ENCODE measurements at places on chromosomes 3 and 15. TPM values are rescaled to one million over a fixed set of nuclear protein-coding genes. Genes with fewer than 3 reads are reported as not detected.

The ST8SIA2 gene
- polyA plus RNA-seq, result 3.0 TPM

DNA sequence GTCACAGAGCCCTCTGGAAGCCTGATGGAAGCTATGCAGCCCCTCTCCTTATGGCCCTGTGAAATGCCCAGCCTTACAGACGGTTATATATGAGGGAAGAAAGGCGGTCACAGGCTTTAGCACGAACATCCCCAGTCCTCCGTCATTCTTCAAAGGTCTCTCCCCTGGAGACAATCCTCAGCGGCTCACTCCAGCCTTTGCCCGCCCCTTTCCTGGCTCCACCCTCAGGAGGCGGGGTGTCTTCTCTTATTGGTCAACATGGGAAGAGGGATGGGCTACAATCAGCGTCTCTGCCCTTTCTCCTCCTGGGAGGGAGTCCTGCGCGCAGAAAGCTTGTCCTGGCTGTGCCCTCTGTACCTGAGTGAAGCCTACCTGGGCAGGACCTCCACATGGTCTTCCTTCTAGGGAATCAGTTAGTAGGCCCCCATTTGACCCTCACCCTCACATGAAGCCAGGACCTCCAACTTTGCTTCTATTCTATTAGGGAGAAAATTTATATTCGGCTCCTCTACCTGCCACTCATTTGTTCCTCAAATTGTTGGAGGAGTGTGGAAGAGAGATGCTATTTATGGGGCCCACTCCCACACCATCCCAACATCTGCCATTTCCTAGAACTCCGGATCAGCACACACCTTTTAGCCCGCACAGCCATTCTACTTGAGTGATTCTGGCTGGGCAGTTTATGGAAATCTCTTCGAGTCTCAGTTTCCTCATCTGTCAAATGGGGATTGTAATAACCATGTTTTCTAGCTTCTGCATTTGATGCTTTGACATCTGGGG, 112.9 kb upstream of the SLC6A11 start:
- peak; percentile 91 for DNase-seq

- DNase-seq, result no peak
Measured at GRCh38 chr15:62809115-62809967, 233.2 kb upstream of the TPM1 start.

GRCh38 chr3:120763601-120764000, 21.1 kb downstream of the GTF2E1 start:
- no peak for DNase-seq

DNA sequence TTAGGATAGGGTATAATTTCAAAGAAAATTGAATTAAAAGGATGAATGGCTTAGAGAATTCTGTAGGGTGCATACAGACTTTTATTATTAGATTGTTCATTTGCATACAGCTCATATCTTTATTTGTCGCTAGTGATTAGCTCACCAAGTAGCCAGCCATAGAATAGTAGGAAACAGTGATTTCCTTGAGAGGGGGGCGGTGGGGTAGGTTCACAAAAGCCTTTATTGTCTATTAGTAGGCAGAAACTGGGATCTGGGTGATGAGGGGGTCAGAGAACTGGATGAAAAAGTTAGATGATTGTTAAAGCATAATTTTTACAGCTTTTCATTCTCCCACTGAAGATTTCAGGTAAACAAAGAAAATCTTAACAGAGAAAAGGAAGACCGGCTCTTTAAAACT, 77.6 kb upstream of the RAP2B start:
- no peak for DNase-seq

The LAMB2 gene
- 224 TPM for polyA plus RNA-seq

- DNase-seq, result no peak
Measured at GRCh38 chr15:35953424-35953823, 407.5 kb upstream of the DPH6 start.

- DNase-seq, result no peak
Measured at GRCh38 chr3:7752005-7752404, 749.6 kb upstream of the LMCD1 start.

DNA sequence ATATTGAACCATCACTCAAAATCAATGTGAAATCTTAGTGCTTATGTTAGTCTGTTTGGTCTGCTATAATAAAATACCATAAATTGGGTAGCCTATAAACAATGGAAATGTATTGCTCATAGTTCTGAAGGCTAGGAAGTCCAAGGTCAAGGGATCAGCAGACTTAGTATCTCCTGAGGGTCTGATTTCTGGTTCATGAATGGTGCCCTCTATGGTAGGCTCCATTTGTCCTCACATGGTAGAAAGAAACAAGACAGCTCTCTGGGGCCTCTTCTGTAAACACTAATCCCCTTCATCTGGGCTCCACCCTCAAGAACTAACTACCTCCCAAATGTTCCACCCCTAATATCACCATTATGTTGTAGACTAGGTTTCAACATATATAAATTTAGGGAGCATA, 15.0 kb upstream of the EOMES start:
- DNase-seq, result no peak

DNA sequence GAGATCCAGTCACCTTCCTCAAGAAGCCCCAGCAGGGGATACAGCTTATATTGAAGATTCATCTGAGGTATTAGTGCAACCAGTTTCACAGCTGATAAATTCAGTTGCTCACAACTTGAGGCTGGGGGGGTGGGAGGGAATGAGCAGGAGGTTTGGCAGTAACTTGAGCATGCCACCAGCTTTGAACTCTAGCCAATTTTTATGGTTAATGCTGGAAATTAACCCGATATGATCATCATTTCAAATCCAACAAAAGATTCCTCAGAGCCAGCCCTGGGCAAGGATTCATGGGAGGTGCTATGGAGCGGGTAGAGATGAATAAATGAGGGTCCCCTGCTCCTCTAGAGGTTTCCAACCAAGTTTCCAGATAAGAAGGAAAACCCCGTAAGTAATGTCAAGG, 73.1 kb upstream of the HES1 start:
- DNase-seq, result no peak

- peak; percentile 76 for DNase-seq
Measured at GRCh38 chr3:173584093-173584837, 186.7 kb downstream of the NLGN1 start.

DNA sequence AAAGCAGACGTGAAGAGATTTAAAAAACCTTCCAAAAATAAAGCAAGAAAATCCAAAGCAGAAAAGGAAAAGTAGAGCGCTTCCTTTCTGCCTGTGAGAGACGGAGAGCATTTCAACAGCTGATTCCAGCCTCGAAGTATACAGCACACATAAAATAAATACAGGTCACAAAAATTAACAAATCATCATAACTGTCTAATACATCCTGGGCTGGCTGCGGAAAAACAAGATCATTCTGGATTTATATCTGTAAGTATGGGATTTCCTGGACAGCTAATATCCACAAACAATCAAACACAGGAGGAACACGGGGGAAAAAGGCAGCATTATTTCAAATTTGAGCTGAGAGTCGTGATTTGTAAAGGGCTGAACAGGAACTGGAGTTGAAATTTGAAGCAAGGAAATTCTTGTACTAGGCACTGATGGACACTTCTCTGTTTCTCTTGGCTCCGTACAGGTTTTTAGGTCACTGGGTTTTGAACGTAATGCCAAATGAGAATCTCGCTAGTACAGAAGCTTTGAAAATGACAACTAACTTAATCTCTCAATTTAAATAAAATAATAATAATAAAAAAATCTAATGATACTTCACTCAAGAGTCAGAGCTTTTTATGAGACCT, 577.7 kb downstream of the FOXP1 start:
- no peak for DNase-seq

DNA sequence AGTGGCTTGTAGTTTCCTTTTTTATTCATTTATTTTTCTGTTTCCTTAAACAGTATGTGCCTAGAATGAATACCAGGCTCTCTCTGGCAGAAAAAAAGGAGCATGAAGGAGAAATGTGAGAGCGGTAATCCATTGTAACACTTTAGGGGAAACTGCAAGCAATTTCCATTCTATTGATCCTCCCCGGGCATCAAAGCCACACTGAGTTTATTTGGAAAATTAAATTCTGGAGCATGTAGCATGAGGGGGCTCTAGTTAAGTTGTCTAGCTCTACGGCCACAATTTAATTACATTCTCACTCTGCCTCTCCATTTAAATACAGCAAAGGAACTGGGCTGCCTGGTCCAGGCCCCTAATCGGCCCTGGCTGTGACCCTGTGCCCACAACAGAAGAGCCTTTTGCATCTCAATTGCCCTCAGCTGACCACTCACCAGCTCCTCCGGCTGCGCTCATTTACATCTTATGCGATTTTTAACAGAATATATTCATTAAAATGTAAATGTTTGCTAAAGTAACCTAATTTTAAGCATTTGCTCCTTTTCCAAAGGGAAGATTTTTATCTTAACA, 72.9 kb downstream of the MEGF11 start:
- no peak for DNase-seq

The MESP2 gene
- polyA plus RNA-seq, result 1.6 TPM

- no peak for DNase-seq
Measured at GRCh38 chr3:101281521-101282030, 38.8 kb downstream of the IMPG2 start.

- DNase-seq, result no peak
Measured at GRCh38 chr15:59200560-59200959, 6.1 kb upstream of the LDHAL6B start.

The PARP15 gene
- polyA plus RNA-seq, result 0.33 TPM

GRCh38 chr3:33795856-33796536, 2.4 kb upstream of the PDCD6IP start:
- no peak for DNase-seq

GRCh38 chr3:45832699-45833098, 9.2 kb downstream of the LZTFL1 start:
- no peak for DNase-seq

The GOLGA8N gene
- polyA plus RNA-seq, result 0.54 TPM

DNA sequence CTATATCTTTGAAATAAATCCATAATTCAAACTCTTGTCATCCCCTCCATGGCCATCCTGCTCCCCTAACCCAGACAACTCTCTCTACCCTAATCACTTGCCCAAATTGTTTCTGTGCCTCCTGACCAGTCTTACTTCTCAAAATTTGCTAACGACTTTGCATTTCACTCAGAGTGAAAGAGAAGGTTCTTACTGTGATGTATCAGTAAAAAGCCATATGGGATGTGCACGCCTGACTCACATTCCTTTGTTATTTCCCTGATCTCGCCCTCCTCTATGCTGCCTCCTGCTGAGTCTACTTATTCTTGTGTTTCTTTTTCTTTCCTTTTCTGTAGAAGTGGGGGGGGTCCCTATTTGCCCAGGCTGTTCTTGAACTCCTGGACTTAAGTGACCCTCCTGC, 487.2 kb upstream of the FRG2C start:
- DNase-seq, result no peak

DNA sequence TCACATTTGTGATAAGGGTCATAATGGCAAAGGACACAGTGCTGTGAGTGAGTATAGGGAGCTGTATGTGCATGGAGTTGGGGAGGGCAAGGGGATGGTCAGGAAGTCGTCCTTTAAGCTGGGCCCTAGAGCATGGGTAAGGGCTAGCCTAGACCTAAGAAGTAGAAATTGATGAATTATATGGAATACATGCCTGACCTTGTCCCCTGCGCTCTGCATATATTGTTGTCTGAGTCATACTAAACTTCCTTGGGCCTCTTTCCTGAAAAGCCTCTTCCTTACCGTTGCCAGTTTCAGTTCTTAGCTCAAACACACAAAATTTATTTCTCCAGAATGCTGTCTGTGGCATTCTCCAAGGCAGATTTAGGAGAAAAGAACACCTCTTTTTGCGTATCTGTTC, 4.6 kb downstream of the SNRK start:
- DNase-seq, result no peak

DNA sequence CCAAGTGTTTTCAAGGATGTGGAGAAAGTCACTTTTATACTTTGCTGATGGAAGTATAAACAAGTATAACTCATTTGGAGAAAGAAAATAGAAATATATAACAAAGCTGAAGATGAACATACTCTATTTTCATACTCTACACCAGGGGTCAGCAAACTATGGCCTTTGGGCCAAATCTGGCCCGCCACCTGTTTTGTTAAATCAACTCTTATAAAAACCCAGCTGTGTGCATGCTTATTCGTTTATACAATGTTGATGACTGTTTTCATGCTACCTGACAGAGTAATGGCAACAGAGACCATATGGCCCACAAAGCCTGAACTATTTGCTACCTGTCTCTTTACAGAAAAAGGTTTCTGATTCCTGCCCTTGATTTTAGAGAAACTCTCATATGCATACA, 124.0 kb downstream of the NR1D2 start:
- no peak for DNase-seq

- no peak for DNase-seq
Measured at GRCh38 chr15:57649138-57649537, 57.4 kb upstream of the POLR2M start.

GRCh38 chr15:75109021-75109735, 85.8 kb downstream of the PPCDC start:
- no peak for DNase-seq

- DNase-seq, result no peak
Measured at GRCh38 chr15:89395461-89395871, 60.8 kb upstream of the POLG start.

- DNase-seq, result no peak
Measured at GRCh38 chr3:136856665-136857064, 5.3 kb upstream of the NCK1 start.

The XRN1 gene
- polyA plus RNA-seq, result 1.9 TPM

The KBTBD13 gene
- polyA plus RNA-seq, result not detected

- no peak for DNase-seq
Measured at GRCh38 chr3:127206611-127207516, 13.9 kb downstream of the PRR23E start.

GRCh38 chr3:22318325-22318724, 567.3 kb upstream of the ZNF385D start:
- DNase-seq, result no peak

DNA sequence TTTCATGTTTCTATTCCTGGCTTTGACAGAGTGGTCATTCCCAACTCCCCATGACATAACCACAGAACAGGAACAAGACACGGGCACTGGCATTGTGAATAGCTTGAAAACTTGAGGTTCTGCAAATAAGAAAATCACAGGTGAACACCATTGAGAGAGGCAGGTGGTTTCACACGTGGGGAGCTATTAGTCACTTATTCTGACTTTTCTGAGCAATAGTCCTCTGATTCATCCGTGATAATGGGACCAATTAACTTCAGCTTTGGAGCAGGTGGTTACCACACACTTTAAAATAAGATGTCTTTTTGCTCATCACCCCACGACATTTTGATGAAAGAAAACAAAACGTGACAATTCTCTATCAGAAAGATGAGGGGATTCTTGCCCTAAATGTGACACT, 224.7 kb downstream of the KLF13 start:
- no peak for DNase-seq

DNA sequence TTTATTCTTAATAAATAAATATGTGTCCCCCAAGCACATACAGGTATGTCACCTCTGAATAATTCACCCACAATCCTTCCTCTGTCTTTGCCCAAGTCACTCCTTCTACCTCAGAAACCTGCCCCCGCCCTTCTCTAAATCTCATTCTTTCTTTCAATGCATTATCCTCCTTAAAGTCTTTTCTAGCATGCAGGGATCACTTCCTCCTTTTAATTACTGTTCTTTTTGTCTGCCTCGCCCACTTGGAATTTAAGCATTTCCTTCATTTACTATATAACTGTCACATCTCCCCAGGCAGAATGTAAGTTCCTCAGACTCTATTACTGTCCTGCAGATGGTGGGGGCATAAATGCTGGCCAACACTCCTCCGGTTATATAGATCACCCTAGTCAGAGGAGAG, 7.8 kb downstream of the CCDC80 start:
- peak; percentile 43 for DNase-seq

The CCDC33 gene
- 3.3 TPM for polyA plus RNA-seq

GRCh38 chr3:57910990-57911389, 97.2 kb upstream of the FLNB start:
- DNase-seq, result no peak
